Parietal lobe (tissue), 2 donors: ENCODE measurements at places on chromosomes 1 and 21. TPM values are rescaled to one million over a fixed set of nuclear protein-coding genes. Genes with fewer than 3 reads are reported as not detected.

PCNX2 gene
- 174 TPM for total RNA-seq

ADAM30 gene
- total RNA-seq, result not detected

IER5 gene
- total RNA-seq, result 16.9 TPM

S100PBP gene
- total RNA-seq, result 81.7 TPM

USP48 gene
- 137 TPM for total RNA-seq

LGR6 gene
- 1.3 TPM for total RNA-seq

COL11A1 gene
- 48.2 TPM for total RNA-seq
